ENCODE measurements at places on chromosomes 12 and 14. TPM values are rescaled to one million over a fixed set of nuclear protein-coding genes. Genes with fewer than 3 reads are reported as not detected.

- no peak for DNase-seq
These were observed 35.8 kb downstream of the TRIP11 start for GRCh38 chr14:92004062-92004461.

The BBS10 gene
- total RNA-seq = 16.8 TPM

The CCDC175 gene
- not detected for total RNA-seq

The GSC gene
- 1.5 TPM for total RNA-seq
